ENCODE measurements at places on chromosomes 11 and 22.

DNA sequence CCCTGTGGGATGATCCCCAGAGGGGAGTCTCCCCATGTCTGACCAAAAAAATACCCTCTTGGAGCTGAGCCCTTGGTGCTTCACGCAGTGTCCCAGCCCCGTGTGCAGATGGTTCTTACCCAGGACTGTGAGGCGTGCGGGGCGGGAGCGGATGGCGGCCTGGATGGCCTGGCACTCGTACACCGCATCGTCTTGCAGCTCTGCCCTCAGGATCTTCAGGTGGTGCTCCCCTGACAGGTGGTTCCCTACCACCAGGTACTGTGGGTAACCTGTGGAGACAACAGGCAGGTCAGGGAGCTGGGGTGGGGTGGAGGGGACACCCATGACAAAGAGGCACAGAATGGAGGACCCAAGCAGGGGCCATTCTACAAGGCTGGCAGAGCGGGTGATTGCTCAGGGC is 165.7 kb downstream of the ST3GAL4 start:
- no peak for DNase-seq

DNA sequence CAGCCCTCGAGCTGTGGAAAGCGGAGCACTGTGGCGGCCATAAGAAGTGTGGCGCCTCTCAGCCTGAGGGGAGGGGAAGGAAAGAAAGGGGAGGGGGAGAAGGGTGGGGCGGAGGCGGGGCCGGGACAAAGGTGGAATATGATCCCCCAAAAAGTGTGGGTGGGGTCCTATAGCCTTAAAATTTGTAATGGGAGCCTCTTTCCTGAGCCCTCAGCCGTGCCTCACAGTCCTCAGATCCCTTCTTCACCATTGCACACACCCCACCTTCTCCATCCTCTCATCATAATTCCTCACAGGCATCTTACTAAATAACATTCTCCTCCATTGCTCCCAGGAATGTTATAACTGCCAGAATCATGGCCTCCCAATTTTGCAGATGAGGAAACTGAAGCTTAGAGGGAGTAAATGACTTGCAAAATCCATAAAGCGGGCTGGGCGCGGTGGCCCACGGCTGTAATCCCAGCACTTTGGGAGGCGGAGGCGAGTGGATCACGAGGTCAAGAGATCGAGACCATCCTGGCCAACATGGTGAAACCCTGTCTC is 600 bp upstream of the RAB6A start:
- no peak for DNase-seq

GRCh38 chr11:124861670-124862069 is 3.6 kb upstream of the ROBO3 start:
- DNase-seq: no peak

GRCh38 chr11:109512249-109512648 is 90.3 kb downstream of the C11orf87 start:
- no peak for DNase-seq

GRCh38 chr11:131478341-131478740 is 107.9 kb downstream of the NTM start:
- DNase-seq: no peak

GRCh38 chr11:129374993-129375750 is 476 bp upstream of the BARX2 start:
- peak; percentile 26 for DNase-seq

DNA sequence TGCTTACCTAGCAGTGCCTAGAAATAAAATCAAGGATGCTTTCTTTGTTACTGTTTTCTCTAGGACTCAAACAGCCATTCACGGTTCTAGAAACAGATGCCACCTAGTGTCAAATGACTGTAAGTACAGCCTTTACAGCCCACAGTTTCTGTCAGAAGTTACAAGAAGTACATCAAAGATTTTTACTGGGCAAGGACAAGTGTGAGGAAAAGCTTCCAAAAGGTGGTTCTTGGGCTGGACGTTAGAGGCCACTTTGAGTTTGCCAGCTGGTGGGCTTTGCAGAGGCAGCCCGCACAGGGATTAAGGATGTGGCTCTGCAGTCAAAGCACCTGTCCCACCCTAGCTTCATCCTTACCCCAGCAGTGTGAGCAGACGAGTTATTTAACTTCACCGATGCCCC is 6.9 kb downstream of the KMT5B start:
- peak; percentile 23 for DNase-seq

DNA sequence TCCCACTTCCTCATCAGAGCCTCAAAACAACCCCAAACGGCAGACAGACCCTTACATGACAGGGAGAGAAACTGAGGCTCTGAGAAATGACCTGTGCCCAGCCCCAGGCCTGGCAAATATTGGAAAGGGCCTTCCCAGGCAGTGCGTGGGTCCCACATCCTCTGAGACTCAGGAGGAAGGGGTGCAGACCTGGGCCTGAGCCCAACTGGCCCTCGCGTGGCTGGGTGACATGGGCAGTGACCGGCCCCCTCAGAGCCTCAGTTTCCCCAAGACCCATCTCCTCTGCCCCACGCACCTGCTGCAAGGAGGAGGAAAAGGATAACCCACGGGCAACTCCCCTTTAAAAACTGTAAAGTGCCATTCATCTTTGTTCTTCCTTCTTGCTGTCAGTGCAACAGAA is 35.6 kb downstream of the ELFN2 start:
- DNase-seq: no peak

DNA sequence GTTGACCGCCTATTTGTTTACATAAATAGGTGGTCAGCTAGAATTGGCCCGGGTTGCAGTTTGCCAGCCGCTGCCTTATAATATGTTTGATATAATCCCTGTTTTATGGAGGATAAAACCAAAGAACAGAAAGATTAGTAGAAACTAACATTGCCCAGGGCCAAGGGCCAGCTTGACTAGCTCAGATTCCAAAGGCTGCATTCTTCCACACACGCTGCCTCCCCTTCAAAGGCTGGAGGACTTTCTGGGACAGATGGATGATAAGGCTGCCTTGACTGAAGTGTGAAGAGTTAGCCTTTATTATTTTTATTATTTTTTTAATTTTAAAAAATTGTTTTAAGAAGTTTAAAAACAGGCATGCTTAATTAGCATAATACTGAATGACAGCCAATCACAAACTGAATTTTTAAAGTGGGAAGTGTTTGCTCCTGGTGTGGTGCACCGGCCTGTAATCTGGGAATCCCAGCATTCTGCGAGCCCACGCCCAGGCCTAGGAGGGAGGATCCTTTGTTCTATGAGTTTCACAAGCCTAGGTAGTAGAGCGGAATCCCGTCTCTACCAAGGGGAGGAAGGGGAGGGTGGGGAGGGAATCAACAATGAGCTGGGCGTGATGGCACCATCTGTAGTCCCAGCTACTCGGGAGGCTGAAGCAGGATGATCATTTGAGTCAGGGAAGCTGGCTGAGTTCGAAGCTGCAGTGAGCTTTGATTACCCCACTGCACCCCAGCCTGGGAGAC is 114.9 kb downstream of the NAV2 start:
- no peak for DNase-seq

DNA sequence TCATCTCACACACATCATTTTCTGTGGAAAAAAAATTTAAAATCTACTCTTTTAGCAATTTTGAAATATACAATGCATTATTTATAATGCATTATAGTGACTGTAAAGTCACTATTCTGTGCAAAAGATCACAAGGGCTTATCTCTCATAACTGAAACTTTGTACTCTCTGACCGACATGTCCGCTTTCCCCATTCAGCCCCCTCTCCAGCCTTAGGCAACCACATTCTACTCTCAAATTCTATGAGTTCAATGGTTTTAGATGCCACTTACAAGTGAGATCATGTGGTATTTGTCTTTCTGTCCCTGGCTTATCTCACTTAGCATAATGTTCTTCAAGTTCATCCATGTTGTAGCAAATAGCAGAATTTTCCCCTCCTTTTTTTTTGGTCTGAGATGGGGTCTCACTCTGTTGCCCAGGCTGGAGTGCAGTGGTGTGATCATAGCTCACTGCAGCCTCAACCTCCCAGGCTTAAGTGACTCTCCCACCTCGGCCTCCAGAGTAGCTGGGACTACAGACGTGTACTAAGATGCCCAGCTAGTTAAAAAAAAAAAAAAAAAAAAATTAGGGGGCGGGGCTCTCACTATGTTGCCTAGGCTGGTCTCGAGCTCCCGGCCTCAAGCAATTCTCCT is 44.5 kb downstream of the SYN3 start:
- no peak for DNase-seq

GRCh38 chr11:30210357-30210756 is 20.5 kb upstream of the FSHB start:
- DNase-seq: no peak

GRCh38 chr22:27731621-27732020 is 69.9 kb downstream of the MN1 start:
- DNase-seq: no peak

- DNase-seq: no peak
Measured at GRCh38 chr22:46070215-46070802, 80.0 kb upstream of the PPARA start.
